ELR (cell line): ENCODE measurements at places on chromosomes 1 and 21.

- no peak for DNase-seq
Observed at GRCh38 chr1:107649023-107649422, 316.0 kb downstream of the VAV3 start.

GRCh38 chr1:116911188-116911553 is 1.5 kb downstream of the PTGFRN start:
- DNase-seq: no peak

- no peak for DNase-seq
Observed at GRCh38 chr1:2076826-2077225, 26.6 kb downstream of the PRKCZ start.

- DNase-seq: no peak
Observed at GRCh38 chr1:5885471-5886139, 106.6 kb downstream of the NPHP4 start.

DNA sequence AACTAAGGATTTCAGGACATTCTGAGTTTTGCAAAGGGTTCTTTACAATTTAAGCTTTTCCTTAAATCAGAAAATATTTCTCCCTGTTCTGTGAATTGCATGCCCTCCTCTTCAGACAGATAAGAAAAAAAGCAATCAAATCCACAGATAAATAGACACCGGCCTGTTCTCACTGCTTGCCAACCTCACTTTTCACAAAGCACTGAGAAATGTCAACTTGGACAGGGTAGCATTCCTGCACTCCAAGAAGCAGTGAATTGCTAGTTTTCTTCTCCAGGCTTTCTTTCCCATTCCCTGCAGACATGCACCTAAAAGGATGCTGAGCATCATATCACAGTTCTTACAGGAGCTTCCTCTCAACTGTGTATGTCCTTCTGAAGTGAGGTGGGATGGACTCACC is 226.0 kb downstream of the CHRM3 start:
- no peak for DNase-seq

DNA sequence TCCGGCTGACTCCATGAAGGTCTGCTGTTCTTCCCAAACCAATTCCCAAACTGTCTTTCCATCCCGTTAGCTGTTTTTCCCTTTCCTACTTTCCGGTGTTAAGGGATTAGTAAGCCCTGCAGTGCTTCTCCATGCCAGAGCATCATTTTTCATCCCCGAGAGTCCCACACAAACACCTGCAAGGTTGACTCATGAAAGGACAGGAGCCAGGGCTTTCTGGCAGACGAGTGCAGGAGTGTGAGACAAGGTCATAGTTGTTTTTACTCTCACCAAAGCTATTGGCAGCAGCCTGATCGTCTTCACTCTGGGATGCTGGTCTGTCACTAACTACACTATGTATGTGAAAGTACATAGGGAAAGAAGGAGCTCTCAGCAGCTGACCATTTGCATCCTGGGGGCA is 10.2 kb upstream of the BECN2 start:
- no peak for DNase-seq

DNA sequence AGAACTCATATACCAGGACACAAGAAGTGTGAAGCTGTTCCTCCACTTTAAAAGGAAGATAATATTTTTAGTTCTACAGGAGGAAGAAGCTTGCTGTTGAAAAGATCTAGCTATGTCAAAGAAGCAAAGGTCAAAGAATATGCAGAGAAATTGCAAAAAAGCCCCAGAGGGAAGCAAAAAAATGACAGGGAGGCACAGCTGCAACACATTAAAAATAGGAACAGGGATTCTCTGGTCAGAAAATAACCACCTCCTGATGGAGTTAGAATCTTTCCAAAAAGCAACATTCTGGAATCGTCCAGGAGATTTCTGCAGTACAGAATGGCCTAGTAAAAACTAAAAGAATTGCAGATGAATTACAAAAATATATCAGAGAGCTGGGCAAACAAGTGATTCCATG is 238.9 kb upstream of the PRMT6 start:
- DNase-seq: no peak

DNA sequence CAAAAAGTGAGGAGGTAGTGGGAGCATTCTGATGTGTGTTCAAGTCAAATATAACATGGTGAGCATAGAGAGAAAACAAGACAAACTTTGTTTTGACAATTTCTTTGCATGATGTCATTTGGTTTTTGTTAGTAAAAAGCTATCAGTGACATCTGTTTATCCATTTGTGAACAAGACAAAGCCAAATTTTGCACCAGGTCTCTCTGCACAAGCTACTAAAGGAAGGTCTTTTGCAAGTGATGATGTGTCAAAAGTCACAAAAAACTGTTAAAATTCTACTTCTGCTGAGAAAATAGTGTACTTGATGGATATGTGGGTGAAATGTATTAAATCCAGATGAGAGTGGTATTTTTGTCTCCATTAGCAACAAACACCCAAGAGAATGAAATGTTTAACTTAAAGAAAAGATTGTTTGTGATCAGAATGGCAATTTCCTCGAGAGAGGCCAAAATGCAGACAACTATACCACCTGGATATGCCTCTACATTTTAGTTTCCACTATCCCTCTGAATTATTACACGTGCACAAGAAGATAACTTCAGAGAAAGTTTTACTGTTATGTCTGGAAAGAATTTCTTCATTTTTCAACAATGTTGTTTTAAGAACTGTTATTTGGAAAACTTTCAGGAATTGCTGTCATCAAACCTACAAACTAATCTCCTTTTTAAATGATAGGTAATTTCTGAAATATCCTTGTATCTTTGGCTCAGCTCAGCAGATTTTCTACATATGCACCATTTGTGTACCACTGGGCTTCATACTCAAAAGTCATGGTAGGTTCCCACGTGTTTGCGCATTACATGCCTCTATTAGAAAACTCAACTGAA is 807.4 kb upstream of the ADGRL2 start:
- no peak for DNase-seq

GRCh38 chr21:20997636-20998455 is at the start of gene NCAM2:
Gene NCAM2 (plus strand): TSS chr21:20998409.
- DNase-seq: peak; percentile 85
